ENCODE measurements at places on chromosomes 5 and 9.

- no peak for DNase-seq
Measured at GRCh38 chr5:148395031-148395430, 11.3 kb downstream of the FBXO38 start.

- no peak for DNase-seq
Measured at GRCh38 chr5:37478121-37478894, 99.2 kb downstream of the WDR70 start.

DNA sequence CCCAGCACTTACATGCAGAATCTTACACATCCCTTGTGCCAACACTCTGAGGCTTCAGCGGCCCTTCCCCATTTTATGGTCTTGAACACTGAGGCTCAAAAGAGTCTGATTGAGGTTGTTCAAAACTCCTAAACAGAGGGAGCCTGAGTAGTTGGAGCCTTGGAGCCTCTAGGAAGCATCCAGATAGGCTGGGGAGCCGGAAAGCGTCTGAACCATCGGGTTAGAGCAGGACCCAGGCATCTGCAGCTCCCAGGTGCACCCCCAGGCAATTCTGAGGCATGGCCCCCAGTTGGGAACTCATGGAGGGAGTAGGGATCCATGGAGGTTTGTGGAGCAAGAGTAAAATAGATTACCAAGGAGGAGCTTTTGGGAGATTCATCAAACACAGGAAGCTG lies 3.8 kb downstream of the OLFML2A start:
- no peak for DNase-seq

- no peak for DNase-seq
Measured at GRCh38 chr5:174307656-174308271, 262.3 kb downstream of the NSG2 start.

DNA sequence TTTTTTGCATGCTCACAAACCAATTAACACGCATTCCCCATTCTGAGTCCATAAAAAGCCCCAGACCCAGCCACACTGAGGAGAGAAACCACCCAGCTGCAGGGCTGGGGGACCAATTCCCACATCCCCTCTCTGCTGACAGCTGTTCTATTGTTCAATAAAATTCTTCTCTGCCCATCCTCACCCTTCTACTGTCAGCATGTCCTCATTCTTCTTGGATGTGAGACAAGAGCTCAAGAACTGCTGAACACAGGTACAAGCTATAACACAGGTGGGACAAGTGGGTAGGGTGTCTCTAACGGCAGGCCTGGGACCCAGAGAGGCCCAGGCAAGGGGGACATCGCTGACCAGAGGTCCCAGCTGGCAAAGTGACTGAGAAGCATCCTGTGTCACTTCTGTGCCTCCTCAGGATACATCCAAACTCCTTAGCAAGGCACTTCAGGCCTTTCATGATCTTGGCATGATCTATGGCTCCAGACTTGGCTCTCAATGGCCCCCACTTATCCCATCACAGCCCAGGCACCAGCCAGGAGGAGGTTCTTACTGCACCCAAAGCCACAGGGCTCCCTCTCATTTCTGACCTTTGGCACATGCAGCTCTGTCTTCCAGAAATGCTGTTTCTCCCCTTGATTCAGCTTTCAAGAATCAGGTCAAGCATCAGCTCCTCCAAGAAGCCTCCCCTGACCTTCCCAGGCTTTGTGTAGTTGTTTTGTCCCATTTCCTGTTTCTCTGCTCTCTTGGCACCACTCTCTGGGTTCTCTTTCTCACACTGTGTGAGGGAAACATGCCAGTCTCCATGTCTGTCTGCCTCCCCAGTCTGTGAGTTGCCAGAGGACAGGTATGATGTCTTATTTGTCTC lies 7.3 kb upstream of the ALDH1B1 start:
- no peak for DNase-seq

GRCh38 chr5:75053054-75053303 lies 621 bp upstream of the GCNT4 start:
- DNase-seq: no peak

- no peak for DNase-seq
Measured at GRCh38 chr9:87880683-87881082, 2.0 kb upstream of the SPATA31E1 start.

- DNase-seq: no peak
Measured at GRCh38 chr5:67814569-67815311, 400.8 kb upstream of the PIK3R1 start.

DNA sequence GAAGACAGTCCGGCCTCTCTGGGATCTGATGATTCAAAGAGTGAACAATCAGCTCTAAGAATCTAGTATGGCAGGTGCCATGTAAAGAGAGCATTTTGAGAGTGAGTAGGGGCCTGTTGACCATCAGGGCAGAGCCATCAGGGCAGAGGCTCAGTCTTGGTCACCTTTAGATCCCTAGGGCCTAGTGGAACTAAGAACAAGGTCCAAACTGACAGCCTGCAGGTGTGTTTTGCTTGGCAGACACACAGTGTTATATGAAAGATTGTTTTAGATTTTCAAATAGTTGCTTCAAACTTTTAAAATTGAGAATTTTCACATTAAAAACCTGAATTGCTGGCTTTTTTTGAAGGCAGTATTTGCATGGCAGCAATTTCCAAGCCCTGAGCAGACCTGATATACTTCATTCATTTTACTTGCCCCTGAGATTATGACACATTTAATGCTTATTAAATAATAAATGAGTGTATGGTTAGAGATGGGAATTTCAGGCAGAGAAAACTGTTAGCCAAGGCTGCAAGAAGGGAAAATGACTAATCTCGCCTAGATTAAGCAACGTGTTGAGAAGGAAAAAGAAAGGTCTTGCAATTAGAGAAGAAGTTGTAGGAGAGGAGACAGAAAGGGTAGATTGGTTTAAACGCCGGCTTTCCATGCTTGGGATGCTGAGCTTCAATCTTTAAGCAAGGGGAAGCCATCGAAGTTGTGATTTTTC lies 279.6 kb downstream of the ARRDC3 start:
- DNase-seq: no peak

DNA sequence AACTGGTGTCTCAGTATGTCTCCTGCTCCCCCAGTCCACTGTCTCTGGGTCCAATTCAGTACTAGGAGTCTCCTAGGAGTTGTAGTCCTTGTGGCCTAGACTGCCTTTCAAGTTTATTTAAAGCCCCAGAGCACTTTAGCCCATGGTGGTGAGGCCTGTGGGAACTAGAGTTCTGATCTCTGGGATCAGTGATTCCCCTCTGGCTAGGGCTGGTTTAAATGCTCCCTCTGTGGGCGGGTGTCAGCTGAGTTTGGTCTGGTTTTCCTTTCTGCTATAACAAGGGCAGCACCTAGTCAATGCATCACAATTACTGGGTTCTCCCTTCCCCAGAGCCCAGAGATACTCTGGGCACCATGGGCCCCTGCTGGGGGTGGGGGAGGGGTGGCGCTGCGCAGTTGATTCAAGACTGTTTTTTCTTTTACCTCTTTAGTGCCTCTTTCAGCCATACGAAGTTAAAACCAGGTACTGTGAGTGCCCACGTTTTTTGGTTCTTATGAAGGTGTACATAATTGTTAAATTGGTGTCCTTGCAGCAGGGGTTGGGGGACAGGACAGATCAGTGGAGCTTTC lies 9.3 kb upstream of the SLC36A3 start:
- no peak for DNase-seq

GRCh38 chr5:179265514-179266290 lies 79.6 kb downstream of the ADAMTS2 start:
- DNase-seq: peak; percentile 62

GRCh38 chr5:9329125-9329524 lies 216.8 kb downstream of the SEMA5A start:
- DNase-seq: no peak

DNA sequence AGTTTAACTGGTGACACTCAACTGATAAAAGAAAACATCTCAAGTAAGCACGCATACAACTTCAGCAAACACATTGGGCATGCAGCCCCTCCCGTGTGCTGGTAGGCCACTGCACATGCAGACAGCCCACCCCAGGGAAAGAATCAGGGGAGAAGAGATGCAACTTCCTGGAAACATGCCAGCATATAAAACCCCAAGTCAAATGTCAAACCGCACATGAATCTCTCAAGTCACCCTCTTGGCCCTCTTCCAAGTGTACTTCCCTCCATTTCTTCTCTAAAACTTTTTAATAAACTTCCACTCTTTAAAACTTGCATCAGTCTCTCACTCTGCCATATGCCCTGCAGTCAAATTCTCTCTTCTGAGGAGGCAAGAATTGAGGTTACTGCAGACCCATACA lies 732.7 kb downstream of the SEMA5A start:
- DNase-seq: no peak

DNA sequence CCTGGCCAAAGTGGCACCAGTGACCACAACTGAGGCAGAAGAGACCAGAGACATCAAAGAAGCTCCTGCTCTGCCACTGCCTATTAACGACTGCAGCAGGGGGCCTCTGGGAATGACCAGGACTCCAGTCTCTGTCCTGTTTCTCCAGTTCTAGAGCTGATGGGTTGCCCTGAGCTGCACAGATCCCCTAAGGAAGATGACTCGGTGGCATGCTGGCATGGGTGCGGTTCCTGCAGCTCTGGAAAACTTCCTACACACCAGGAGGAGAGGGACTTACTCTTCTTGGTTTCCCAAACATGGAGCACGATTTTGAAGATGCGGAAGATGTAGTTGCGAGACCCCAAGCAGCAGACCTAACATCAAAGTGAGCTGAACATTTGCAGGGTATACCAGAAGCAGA lies 2.7 kb downstream of the SLIT3 start:
- no peak for DNase-seq

- no peak for DNase-seq
Measured at GRCh38 chr5:65121880-65122436, 353.2 kb downstream of the CWC27 start.

DNA sequence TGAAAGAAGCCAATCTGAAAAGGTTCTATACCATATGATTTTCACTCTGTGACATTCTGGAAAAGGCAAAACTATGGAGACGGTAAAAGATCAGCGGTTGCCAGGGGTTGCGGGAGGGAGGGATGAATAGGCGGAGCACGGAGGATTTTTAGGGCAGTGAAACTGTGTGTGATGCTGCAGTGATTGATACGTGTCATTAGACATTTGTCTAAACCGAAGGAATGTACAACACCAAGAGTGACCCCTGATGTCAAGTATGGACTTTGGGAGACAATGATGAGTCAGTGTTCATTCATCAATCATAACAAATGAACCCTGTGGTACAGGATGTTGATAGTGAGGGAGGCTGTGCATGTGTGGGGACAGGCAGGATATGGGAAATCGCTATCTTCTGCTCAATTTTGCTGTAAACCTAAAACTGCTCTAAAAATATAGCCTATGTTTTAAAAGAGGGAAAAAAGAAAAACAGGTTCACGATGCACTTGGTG lies 34.4 kb downstream of the ERGIC1 start:
- no peak for DNase-seq

DNA sequence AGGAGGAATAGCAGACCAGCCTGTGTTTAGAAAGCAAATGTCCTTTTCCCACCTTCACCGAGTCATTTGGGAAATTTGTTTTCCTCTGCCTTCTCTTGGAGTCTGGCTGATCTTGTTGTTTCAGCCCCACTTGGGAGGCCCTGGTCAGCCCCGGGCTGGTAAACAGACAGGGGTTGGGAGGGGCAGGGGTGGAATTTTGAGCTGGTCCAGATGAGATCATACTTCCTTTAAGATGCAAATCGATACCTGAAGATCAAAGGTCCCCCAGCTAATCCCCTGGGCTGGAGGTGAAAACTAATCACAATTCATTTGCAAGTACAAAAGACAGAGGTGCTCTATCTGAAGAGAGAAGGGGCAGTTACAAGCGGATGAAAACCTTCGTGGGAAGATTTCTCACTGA lies 118.4 kb downstream of the PAPPA start:
- no peak for DNase-seq

DNA sequence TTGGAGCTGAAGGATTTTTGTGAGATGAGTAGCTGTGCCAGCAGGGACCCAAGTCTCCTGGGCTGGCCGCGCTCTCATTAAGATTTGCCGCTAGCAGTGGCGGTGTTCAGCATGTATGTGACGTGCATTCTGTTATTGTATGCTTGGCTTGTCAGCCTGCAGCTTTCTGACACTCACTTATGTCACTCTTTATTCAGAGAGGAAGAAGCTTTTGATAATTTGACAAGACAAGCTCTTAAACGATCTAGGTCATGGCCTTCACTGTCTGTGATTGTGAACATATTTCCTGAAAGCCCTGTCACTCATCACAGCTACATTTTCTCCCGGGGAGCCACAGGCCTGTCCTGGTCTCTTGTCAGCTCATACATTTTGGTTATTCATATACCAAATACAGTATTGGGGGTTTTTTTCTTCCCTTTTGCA lies 98.2 kb upstream of the GRHPR start:
- DNase-seq: no peak

GRCh38 chr5:178476972-178477754 lies 113.0 kb downstream of the COL23A1 start:
- DNase-seq: no peak

GRCh38 chr5:137507150-137507549 lies 8.0 kb upstream of the SPOCK1 start:
- no peak for DNase-seq

DNA sequence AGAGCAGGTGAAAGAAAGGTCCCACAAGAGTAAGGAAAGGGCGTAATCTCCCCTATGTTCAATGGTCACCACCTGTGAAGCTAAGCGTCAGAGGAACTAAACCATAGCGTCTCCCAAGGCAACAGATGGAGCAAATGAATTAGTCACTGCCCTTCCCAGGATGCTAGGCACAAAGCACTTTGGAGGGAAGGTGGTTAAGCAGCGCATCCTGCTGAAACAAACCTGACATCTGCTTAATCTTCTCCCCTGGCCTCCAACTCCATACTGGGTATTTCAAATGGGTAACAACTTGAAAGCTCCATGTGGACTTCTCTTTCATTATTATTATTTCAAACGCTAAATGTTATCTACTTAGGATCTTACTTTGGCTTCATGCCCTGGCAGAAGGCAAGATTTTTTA lies 227.3 kb downstream of the MLLT3 start:
- no peak for DNase-seq

DNA sequence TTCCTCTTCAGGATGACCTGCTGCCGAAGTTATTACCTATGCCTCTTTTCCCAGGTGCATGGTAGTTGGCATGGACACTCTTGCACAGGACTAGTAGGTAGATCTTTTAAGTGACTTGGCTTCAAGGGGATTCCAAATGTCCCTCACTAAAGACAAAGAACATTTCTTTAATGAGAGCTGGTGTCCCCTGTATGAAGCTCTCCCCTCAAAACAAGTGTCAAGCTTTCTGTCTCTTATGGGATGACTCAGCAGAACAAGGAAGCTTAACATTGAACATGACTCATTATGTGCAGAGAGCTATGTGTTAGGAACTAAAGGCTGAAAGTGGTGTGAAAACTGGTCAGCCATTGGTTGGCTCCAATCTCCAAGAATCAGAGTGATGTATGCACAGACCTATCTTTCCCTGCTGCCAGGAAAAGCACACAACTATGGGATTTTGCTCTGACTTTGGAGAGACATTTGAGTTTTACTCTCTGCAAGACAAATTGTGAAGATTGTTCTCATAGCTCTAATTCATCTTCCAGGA lies 120.5 kb downstream of the PRDM6 start:
- no peak for DNase-seq

- peak; percentile 3 for DNase-seq
Measured at GRCh38 chr9:70340572-70340971, 73.9 kb downstream of the KLF9 start.

- no peak for DNase-seq
Measured at GRCh38 chr9:110303133-110303532, 34.5 kb downstream of the TXNDC8 start.

GRCh38 chr5:175246242-175246888 lies 197.6 kb downstream of the DRD1 start:
- no peak for DNase-seq

- DNase-seq: no peak
Measured at GRCh38 chr5:6581090-6581489, 51.8 kb downstream of the NSUN2 start.

All from urinary bladder (tissue), 4 donors.